RCC 7860 (cell line): ENCODE measurements at places on chromosomes 12 and 14.

- DNase-seq = no peak
These were observed 93.4 kb downstream of the GPR135 start for GRCh38 chr14:59371771-59372170.

GRCh38 chr12:54051026-54051842, 2.4 kb upstream of the HOXC4 start:
- DNase-seq = no peak

- DNase-seq = no peak
These were observed 31.1 kb downstream of the ELK3 start for GRCh38 chr12:96225044-96225855.

- DNase-seq = no peak
These were observed 232.5 kb upstream of the RTL1 start for GRCh38 chr14:101135796-101136742.

GRCh38 chr12:34600592-34601462, 578.5 kb downstream of the ALG10 start:
- no peak for DNase-seq

DNA sequence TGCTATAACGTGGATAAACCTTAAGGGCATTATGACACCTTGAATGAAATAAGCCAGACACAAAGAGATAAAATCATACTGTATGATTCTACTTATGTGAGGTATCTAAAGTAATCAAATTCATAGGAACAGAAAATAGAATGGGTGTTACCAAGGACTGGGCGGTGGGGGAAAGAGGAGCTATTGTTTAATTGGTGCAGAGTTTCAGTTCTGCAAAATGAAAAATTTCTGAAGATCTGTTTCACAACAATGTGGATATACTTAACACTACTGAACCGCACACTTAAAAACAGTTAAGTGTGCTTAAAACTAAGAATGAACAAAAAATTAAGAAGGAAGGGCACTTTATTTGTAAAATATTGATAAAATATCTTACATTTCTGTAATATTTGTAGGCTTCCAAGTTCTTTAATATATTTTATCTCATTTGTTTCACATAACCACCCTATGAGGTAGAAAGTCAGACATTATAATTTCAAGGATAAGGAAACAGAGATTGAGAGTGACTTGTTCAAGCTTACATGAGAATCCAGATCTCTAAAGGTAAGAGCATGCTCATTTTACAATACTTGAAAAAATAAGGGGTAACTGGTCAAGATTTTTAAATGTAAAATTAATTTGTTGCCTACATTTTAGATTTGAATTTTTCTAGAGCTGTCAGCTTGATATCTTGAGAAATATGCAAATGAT, 14.9 kb downstream of the LTA4H start:
- DNase-seq = no peak

DNA sequence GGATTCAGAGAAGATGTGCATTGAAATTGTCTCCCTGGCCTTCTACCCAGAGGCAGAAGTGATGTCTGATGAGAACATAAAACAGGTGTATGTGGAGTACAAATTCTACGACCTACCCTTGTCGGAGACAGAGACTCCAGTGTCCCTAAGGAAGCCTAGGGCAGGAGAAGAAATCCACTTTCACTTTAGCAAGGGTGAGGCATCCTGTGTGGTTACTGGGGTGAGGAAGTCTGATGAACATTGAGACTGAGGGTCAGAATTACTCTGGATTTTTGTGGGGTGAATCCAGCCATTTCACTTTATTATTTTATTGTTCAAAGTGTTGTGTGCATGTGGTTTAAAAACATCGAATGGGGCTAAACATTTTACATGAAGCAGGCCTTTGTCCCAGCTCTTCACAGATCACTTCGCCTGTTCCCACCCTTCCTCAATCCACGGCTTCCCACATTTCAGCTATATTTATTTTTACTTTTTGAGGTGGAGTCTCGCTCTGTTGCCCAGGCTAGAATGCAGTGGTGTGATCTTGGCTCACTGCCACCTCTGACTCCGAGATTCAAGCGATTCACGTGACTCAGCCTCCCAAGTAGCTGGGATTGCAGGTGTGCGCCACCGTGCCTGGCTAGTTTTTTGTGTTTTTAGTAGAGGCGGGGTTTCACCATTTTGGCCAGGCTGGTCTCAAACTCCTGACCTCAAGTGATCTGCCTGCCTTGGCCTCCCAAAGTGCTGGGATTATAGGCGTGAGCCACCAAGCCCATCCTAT, 40.6 kb downstream of the SUPT16H start:
- DNase-seq = no peak

DNA sequence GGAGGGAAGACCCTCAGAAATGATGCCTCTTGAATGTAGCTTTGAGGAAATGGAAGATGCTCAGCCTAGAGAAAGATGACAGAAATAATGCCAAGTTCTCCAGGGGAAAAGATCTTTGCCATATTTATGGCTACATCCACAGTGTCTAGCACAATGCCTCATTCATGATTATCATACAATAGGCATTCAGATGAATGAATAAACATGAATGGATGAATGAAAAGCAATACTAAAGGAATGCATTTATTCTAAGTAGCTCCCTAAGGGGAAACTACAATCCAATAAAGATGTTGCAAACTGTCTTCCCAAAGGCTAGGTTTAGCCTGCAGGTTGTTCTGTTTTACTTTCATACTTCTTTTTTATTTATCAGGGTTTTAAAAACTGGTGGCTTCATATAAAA, 12.0 kb downstream of the TMTC1 start:
- no peak for DNase-seq

- DNase-seq = no peak
These were observed 478.0 kb downstream of the RMST start for GRCh38 chr12:97940629-97941028.

DNA sequence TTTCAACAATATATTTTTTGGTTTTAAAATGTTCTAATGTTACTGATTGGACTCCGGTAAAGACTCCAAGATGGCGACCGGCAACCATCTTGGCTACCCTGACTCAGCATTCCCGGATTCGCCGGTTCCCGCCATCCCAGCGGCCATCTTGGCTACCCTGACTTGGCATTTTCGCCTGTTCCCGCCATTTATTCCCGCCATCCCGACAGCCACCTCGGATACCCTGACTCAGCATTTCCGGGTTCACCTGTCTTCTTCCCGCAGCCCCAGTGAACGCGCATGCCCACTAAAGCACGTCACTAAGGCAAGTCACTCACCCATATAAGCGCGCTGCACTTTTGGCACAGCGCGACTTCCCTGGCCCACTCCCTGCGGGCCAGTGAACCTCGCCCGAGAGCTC, 9.0 kb upstream of the LRFN5 start:
- no peak for DNase-seq

GRCh38 chr14:75167325-75167724, 9.1 kb downstream of the TMED10 start:
- no peak for DNase-seq

DNA sequence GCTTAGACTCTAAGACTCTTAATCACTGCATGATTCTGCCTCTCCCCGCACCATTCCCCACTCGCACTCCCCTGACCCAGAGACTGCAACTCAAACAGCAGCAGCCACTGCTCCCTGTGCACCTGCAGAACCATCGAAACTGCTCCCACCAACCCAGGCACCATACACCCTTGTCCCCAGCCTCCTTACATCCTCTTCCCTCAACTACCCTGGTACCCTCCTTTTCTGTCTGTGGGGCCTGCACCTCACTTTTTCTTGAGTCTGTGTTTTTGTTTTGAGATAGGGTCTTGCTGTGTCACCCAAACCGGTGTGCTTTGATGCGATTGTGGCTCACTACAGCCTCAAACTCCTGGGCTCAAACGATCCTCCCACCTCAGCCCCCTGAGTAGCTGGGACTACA, 69.4 kb downstream of the RNFT2 start:
- no peak for DNase-seq

DNA sequence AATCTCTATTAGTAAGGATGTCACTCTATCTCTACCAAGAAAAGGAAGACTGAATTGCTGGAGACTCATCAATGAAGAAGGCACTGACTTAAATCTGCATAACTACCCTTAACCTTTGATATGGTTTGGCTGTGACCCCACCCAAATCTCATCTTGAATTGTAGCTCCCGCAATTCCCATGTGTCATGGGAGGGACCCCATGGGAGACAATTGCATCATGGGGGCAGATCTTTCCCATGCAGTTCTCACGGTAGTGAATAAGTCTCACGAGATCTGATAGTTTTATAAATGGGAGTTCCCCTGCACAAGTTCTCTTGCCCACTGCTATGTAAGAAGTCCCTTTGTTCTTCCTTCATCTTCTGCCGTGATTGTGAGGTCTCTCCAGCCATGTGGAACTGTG, 73.4 kb upstream of the PPM1H start:
- no peak for DNase-seq

DNA sequence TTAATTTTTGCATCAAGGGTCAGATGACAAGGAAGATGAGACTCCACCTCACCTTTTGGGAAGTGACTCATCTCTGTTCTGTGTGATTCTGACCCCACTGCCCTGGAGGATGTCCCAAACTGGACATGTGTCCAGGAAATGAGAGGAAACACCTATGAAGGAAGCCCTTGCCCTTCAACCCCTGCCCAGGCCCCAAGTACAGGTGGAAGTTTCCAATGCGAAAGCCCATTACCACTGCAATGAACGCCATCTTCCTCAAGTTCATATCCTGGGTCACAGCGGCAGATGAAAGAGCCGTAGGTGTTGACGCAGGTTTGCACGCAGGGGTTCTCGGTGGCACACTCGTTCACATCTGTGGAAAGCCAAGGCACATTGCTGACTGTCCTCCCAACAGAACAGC, 19.6 kb upstream of the TC2N start:
- no peak for DNase-seq

GRCh38 chr12:110015132-110015531, 15.9 kb downstream of the ANKRD13A start:
- no peak for DNase-seq

DNA sequence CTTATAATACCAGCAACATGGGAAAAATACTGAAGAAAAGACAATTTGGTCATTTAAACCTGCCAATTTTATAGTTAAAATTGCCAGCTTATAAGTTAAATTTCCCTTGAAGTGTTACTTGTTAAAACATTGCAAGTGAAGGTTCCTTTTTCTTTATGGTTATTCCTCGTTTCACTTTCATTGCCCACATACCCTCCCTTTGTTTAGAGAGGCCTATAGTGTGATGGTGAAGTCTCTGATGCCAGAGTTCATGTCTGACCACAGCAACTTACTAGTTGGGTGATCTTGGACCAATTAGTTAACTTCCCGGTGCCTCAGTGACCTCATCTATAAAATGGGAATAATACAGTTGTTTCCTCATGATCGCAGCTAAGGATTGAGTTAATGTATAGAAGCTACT, 173.5 kb downstream of the ANO6 start:
- DNase-seq = no peak

GRCh38 chr14:105487449-105487985, 831 bp downstream of the CRIP1 start:
- no peak for DNase-seq

GRCh38 chr14:59132796-59133494, 55.5 kb upstream of the DAAM1 start:
- DNase-seq = no peak
